CD4-positive, alpha-beta T cell treated with Interleukin-10 for 1 hour (primary cell): ENCODE measurements at places on chromosomes 1 and 21.

DNA sequence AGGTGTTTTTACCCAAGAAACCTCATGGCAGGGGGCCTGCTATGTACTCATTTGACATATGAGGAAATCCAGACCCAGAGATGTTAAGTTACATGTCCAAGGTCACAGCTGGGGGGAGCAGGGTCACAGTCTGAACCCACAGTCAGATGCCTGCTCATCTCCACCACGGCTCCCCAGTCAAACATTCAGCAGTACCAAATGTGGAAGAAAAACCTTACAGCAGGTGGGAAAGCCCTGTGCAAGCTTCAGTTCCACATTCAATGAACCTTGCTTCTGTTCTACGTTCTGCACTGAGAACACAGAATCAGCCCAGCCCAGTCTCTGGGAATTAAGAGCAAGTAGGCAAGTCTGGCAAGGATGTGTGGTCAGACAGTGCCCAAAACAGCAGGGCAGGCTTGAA lies 35.2 kb downstream of the LRP8 start:
- DNase-seq, result no peak

DNA sequence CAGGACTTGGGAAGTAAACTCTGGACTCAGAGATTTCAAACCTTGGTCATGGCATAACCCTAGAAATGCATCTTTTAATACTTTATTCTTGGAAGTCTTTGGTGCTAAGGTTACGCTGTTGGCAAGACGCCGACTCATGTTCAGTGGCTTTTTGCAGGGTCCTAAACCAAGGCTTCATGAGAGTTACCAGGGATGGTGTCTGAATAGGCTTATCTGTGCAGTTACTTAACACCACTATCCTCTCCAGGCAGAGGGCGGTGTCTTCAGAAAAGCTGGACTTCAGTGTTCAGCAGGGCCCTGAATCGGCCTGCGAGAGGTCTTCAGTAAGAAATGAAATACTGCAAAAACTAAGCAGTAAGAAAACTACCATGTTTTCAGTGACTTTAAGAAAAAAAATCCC lies 58.3 kb downstream of the SIM2 start:
- DNase-seq, result no peak

DNA sequence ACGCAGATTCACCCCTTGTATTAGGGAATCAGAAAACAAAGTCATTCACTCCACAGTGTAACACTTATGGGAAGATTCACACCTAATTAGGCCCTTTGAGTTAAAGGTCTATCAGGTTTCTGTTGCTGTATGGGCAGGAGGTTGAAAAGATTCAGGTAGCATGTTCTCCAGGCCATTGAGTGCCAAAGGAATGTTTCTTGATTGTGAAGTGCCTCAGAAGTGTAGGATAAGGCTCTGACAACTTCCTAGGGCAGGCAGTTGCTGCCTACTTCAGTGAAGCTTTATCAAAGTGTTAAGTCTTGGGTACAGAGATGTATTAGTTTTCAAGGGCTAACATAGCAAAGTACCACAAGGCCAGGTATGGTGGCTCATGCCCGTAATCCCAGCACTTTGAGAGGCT lies 48.7 kb upstream of the RGS18 start:
- DNase-seq, result no peak

GRCh38 chr1:244664353-244664752 lies 11.4 kb downstream of the DESI2 start:
- DNase-seq, result no peak

- DNase-seq, result no peak
Measured at GRCh38 chr1:229869687-229870086, 197.4 kb upstream of the GALNT2 start.
